ENCODE measurements at places on chromosomes 16 and 17.

DNA sequence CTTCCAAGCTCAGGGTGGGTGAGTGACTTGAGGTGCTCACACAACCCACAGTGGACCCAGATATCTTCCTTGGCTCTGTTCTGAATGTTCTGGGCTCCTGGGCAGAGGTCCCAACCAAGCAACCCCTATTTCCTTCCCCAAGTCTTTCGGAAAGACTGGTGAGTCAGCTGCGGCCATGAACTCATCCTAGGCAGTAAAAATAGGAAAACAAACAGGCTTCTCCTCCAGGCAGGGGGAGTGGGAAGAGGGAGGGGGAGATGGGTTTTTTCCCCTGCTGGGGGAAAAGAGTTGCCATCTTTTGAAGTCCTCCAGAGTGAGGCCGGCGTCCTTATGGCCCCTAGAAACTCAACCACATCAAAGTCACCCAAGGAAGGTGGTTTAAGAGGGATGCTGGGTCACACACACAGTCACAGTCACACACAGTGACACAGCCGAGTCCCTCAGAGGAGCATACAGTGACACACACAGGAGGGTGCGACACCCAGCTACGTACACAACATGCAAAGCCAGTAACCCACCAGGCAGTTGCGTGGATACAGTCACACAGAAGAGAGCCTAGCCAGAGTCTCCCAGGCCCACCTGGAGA, 16.0 kb upstream of the DLX4 start:
- DNase-seq: no peak

- DNase-seq: no peak
Observed at GRCh38 chr17:13827118-13827517, 225.4 kb upstream of the HS3ST3A1 start.

DNA sequence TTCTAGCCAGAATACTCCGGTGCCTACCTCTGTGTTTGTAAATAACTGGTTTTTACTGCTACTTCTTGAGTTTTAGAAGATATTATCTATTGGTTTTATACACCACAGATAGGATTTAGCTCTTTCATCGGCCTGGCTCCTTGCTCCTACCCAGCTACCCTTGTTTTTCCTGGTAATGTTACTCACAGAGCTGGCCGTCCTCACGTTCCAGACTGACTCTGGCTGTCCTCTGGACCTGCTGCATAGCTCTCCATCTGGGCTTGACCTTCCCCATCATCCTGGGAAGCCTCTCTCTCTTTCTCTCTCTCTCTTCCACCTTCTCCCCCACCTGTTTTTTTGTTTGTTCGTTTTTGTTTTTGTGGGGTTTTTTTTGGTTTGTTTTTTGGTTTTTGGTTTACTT, 51.5 kb downstream of the MPRIP start:
- no peak for DNase-seq

- peak; percentile 32 for DNase-seq
Observed at GRCh38 chr16:68367030-68367429, 56.2 kb downstream of the PRMT7 start.
